ENCODE measurements at places on chromosomes 7 and 10.
A peak's percentile ranks its signal among the peaks of the same experiment; 100 is the strongest.

GRCh38 chr7:91068136-91068795 is 196.0 kb upstream of the FZD1 start:
- DNase-seq, result no peak

- DNase-seq, result no peak
These were observed 44.0 kb upstream of the ZMIZ1 start for GRCh38 chr10:79024720-79025198.

- peak; percentile 81 for DNase-seq
These were observed at the start of gene ZNF22 for GRCh38 chr10:45000752-45001380. Gene ZNF22, plus strand, starts transcription at chr10:45000923. Its CDS starts 2,446 bp downstream, at chr10:45003369.

DNA sequence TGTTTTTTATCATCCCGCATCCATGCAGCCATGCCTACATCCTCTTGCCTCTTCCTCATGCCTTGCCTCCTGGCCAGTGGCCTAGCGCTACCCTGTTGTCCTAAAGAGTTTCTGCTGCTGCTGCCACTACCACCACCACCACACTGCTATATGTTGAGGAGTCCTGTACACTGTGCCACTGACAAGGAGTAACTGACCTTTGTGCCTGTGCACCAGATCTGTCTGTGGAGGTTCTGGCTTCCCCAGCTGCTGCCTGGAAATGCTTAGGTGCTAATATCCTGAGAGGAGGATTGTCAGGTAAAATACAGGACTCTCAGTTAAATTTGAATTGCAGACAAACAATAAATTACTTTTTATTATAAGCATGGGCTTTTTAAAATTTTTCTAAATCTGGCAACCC is 7.0 kb upstream of the CFAP69 start:
- DNase-seq, result no peak

GRCh38 chr10:110632591-110633215 is 11.4 kb upstream of the RBM20 start:
- no peak for DNase-seq

- no peak for DNase-seq
These were observed 15.5 kb upstream of the GPR15LG start for GRCh38 chr10:84158061-84158460.

DNA sequence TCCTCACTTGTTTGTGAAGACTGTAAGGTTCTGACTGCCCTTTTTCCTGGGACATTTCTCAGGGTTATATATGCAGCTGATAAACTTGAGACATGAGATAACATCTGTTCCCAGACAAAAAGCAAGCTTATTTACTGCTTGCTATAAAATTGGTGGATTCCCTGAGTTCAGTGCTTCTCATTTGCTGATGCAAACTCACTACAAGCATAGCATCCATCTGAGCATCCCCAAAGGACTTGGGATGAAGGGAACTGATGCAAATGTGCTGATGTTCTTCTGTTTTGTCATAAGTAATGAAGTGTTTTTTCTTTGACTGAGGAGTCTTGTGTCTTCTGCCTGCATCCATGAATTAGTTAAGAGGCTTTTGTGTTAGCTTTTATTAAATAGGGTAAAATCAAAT is 183.2 kb downstream of the ADK start:
- no peak for DNase-seq

- DNase-seq, result no peak
These were observed 478.1 kb downstream of the PTPRN2 start for GRCh38 chr7:158109364-158110033.

DNA sequence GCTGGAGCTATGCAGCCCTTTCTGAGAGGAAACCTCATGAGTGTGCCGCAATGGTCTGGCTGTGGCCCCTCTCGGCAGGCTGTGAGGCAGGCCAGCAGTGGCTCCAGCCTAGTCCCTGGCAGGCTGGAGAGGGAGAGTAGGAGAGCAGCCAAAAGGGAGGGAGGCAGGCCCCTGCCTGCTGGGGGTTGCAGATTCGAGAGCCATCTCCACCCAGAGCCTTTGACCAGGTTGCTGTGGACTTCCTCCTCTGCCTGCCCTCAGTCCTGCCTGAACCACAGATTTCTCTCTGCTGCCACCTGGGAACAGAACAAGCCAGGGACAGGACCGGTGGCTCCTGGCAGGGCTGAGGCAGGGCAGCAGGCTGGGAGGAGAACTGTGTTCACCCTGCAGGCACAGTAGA is 13.9 kb downstream of the PAX2 start:
- DNase-seq, result no peak

DNA sequence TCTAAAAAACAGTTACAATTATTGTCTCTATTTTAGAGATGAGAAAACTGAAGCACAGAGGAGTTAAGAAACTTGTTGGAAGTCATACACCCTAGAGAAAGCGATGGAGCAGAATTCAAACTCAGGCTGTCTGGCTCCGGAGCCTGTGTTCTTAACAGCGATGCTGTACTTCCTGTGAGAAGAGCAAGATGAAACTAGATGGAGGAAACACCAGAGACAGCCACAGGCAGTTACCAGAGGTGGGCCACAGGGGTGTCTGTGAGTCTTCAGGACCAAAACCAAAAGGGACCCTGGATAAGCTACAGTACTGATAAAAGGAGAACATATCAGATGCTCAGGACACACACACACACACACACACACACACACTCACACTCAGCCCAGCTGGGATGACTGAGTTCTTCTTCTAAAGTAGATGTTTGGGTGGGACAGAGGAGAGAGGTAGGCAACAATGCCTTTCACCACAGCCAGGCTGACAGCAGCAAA is 289.2 kb downstream of the FZD1 start:
- DNase-seq, result no peak

DNA sequence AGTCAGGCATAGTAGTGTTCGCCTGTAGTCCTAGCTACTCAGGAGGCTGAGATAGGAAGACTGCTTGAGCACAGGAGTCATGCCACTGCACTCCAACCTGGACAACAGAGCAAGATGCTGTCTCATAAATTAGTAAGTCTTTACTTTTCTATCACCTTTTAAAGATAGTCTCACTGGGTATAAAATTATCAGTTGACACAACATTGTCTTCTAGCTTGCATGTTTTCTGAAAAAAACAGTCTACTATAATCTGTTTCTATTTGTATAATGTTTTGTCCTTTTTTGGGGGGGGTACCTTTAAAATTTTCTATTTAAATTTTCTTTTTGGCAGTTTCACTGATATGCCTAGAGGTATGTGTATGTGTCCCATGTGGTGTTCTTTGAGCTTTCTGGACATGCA is 39.6 kb downstream of the COPG2 start:
- DNase-seq, result no peak

GRCh38 chr7:140056431-140057142 is 6.2 kb downstream of the PARP12 start:
- DNase-seq, result no peak

DNA sequence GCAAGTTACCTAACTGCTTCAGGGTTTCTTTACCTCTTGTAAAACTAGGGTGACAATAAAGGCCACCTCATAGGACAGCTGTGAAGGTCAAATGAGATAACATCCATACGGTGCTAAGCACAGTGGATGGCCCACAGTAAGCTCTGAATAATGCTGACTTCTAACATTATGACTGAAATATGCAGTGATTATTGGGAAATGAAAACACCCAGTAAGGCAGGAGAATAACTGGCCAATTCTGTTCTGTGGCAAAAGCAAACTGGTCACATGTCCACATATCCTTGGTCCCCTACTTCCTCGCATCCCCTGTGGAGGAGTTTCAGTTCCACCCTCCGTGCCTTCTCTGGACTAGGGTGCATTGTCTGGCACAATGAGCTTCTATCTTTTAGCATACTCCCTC is 1.4 kb downstream of the CUBN start:
- no peak for DNase-seq

- DNase-seq, result no peak
These were observed 29.1 kb downstream of the UBE2H start for GRCh38 chr7:129923709-129924108.

DNA sequence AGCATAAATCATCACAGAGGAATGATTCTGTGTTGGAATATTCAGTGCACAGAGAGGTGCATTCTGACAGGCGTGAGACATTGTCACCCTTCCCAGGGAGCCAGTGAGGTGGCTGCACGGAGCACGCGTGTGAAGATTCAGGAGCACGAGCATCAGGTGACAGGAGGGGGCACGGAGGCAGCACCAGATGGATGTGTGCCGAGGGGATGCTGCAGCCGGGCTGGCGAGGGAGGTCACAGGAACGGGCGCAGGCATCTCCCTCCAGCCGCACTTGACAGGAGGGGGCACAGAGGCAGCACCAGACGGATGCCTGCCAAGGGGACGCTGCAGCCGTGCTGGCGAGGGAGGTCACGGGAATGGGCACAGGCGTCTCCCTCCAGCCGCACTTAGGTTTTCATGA is 66.5 kb downstream of the DIP2C start:
- no peak for DNase-seq

DNA sequence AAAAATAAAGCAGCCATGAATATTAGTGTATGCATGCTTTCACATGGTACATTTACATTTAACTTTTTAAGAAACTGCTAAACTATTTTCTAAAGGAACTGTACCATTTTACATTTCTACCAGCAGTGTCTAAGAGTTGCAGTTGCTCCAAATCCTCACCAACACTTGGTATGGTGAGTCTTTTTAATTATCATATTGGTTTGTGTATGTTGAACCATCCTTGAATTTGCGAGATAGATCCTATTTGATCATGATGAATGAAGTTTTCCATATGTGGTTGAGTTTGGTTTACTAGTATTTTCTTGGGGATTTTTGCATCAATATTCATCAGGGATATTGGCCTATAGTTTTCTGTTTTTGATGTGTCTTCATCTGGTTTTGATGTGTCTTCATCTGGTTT is 1057.2 kb downstream of the LRMDA start:
- no peak for DNase-seq

DNA sequence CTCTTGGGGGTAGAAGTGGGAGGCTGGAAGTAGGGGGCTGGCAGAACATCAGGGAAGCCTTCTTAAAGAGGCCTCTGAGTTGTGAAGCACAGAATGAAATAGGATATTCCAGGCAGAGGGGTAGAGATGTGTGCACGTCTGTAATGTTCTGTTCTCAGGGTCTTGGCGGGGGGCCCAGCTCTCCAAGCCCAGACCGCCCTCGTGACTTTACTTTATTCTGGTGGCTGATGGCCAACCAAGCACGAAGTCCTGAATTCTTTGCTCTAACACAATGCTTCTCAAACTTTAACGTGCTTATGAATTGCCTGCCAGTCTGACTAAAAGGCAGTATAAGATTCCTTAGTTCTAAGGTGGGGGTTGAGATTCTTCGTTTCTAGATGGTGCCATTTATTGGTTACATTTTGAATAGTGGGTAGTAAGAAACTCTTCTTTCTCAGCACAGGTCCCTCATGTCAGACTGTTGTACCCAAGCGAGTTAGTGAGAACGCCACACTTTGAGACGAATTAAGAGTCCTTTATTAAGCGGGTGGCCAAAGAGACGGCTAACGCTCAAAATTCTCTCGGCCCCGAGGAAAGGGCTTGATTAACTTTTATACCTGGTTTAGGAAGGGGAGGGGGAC is 8.2 kb downstream of the PRXL2A start:
- no peak for DNase-seq

GRCh38 chr7:139845443-139845805 is 16.4 kb downstream of the TBXAS1 start:
- no peak for DNase-seq

GRCh38 chr10:60473557-60473956 is 83.9 kb upstream of the ANK3 start:
- DNase-seq, result no peak

- no peak for DNase-seq
These were observed 3.3 kb downstream of the MASTL start for GRCh38 chr10:27158421-27158820.

- DNase-seq, result no peak
These were observed 546.5 kb upstream of the STEAP1 start for GRCh38 chr7:89607792-89608191.

DNA sequence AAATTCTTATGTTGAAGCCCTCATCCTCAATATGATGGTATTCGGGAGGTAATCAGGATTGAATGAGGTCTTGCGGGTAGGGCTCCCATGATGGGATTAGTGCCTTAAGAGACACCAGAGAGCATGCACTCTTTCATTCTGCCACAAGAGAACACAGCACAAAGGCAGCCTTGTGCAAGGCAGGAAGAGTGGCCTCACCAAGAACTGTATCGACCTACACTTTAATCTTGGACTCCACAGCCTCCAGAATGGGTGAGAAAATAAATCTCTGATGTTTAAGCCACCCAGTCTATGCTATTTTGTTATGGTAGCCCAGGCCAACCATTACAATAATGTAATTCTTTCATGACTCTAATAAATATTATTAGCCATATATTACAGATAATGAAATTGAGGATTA is 8.4 kb downstream of the SEM1 start:
- DNase-seq, result no peak

- no peak for DNase-seq
These were observed 56.6 kb upstream of the IL6 start for GRCh38 chr7:22670422-22670815.

DNA sequence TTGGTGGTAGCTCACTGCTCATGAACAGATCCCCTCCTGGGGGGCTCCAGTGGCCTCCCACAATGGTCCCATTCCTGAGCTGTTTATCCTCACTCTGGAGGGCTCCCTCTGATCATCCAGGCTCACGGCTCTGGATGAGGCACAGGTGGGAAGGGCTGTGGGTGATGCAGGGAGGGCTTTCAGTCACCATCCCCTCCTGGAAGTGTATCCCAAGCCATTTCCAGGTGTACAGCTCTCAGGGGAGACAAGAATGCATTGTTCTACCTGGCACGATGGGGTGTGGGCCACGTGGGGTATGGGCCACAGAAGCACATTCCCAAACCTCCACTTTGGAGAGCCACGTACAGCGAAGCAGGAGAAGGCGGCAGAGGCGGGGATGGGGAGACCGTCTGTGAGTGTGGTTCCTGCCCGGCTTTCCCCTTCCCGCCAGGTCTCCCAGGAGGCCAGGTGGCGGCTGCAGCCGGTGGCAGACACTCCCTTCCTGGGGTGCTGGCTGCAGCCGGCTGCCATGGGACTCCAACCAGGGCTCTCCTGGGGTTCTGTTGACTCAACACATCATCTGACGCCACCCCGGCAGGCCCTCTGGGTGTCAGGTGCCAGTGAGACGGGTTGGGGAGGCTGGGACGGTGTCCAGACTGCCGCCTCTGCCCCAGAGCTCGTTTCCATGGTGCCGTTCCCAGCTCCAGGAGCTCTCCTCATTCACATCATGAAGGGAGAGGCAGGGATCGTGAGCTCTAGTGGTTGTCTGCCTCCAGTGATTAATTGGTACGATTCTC is 169.7 kb upstream of the RHEB start:
- DNase-seq, result no peak

DNA sequence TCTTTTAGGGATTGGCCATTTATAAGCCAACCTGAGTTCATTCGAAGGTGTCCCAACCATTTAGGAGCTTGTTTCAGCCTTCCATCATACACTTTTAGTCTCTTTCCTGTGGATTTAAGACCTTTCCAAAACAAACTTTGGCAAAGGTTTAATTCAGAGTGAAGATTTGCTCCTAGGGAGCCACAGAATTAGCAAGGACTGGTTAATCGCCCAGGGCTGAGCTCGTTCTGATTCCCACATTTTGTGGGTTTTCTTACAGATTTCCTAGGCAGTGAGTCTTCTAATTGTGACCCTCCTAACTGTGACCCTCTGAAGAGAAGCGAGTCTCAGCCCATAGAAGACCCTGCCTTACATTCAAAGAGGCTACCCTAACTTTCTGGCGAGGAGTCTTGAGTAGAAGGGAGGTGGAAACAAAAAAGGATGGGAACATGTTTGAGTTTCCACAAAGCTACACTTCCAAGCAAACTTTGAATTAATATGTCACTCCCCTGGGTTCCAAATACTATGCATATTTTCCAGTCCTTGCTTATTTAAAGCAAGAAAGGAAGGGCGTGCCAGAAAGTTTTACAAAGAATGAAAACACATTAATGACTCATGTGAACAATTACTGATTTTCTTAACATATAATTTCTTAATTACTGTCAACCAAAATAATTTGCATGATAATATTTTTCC is 118.3 kb downstream of the ARID5B start:
- DNase-seq, result no peak
